ENCODE measurements at places on chromosomes 13 and 19.
A peak's percentile ranks its signal among the peaks of the same experiment; 100 is the strongest.

DNA sequence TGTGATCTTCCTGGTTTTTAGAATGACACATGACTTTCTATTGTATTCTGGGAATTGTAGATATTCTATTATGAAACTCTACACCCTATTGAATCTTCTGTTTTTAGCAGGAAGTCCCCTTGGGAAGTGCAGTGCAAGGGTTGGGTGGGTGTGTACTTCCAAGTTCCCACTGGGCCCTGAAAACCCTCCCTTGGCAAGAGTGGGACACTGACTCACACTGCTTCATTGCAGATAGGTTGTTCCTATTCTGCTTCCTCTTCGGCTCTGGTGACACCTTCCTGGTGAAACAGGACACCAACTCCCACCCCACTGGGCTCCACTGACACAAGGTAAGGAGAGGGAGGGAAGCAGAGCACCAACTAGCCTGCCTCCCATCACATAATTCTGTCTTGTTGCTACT is 121.8 kb downstream of the KCTD12 start:
- DNase-seq, result no peak

- DNase-seq, result no peak
These were observed 9.1 kb downstream of the LRFN3 start for GRCh38 chr19:35945121-35945790.

GRCh38 chr13:41465241-41465847 is 8.0 kb downstream of the RGCC start:
- DNase-seq, result peak; percentile 90

GRCh38 chr19:46451352-46451751 is 20.0 kb downstream of the PNMA8A start:
- no peak for DNase-seq

DNA sequence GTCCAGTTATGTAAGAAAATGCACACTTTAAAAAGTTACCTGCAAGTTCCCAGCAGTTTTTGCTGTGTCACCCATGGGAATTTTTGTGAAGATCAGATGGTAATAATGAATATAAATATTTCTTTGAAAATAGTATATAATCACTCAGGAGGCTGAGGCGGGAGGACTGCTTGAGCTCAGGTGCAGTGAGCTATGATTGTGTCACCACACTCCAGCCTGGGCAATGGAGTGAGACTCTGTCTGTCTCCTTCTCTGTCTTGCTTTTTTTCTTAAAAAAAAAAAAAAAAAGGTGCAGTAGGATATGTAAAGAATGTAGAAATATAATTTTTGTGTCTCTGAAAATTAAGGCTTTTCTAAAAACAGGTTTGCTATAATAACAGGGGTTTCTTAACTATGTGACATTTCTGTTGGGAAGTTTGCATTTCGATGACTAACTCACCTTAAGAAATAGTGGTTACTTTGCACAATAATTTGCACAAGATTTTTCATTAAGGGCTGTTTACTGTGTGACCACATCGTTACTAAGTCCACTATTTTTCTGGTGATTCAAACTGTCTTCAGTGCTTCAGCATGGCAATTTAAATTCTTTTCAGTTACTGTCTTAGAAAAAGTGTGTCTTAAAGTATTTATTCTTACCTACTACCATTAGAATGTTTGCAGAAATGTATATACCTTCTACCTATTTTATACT is 37.3 kb downstream of the DNAJC3 start:
- DNase-seq, result no peak

DNA sequence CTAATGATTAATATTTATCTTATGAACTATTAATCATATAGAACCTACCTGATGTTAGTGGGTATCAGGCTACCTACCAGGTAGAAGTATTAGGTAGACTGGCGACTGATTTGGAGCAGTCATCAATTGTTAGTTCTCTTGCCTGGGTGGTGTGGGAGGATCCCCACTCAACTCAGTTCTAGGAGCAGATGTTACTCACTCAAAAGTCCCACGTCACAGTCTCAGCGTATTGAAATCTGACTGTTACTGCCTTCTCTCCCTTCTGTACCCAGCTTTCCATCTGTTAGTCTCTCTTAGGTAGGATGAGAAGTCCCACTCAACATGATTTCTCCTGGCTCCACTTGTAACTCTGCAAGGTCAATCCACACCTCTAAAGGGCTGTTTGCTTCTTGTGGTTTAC is 102.7 kb downstream of the OLFM4 start:
- DNase-seq, result no peak

- DNase-seq, result no peak
These were observed 12.0 kb upstream of the SHFL start for GRCh38 chr19:10074153-10074552.

DNA sequence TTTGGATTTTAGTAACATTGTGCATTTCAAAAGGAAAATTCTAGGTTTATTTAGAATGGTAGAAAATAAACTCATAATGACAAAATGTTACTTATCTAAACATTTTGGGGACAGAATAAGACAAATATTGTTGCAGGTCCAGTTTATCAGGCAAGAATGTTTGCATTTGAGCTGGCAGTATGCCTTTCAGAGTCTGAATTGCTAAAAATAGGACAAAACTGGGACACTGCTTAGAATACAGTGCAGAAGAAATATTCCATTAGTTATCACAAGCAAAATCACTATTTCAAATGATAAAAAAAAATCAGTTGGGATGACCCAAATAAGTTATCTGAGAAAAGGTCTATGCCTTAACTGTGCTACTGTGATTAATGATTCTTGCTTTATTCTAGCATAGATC is 870.3 kb upstream of the MIR17HG start:
- DNase-seq, result no peak

DNA sequence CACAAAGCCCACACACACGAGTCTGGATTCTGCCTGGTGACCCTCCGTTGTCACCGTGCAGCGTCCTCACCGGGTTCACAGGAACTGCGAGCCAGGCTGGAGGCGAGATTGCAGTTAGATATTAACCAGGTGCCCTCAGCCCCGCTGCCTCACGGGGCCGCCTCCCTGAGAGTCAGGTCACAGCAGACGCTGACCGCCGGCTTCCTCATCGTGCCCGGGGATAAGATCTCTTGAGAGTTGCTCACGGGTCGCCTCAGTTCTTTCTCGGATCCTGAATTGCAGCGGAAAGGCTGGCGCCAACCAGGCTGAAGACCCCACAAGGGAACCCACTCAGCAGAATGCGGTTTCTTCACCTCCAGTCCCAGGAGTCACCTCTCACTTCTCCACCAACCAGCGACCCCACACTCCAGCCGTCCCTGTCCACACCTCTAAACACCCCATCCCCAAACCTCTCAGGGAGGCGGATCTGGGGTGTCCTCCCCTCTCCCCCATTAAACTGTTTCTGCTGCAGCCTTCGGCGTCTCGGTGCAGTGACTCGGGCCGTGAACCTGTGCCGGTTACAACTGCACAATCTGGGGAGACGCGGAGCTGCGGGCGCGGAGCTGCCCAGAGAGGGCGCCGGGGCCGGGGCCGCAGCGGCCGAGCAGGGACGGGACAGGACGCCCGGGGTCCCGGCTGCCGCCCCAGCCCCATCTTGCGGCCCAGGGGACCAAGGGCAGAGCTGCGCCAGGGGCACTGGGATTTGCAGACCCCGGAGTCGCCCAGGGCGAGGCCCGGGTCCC is 591 bp downstream of the ZNF823 start:
- peak; percentile 41 for DNase-seq

DNA sequence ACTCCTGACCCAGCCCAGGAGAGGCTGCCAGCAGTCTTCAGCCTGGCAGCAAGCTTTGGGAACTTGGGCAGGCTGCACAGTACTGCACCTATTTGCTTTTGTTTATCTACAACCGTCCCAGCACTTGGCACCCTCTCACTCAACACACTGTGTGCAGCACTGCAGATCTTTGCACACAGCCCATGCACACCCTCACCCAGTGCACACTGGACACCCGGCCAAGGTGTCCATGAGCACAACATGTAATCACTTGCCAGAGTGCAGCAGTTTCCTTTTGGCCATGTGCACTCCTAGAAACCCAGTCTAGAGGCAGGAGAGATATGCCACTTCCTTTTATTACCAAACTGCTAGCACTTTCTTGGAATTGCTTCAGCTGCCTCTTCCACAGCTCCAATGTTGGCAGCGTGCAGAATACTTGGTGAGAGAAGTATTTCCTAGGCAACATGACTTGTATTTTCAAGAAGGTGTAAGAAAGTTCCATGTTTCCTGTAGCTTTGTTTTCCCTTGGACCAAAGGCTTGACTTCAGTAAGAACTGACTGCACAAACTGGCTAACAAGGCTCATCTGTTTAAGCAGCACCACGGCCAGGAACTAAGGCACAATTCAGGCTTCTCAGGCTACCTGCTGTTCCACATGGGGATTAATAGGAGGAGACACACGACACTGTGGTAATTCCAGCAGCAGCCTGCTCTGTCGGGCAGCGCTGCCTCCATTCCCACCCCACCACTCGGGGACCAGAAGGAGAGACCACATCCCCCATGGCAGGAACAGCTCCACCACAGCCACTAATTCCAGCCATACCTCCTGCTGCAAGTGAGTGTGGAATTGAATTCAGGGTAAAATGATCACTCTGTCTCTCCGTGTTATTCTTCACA is 15.3 kb downstream of the ATP7B start:
- DNase-seq, result no peak

DNA sequence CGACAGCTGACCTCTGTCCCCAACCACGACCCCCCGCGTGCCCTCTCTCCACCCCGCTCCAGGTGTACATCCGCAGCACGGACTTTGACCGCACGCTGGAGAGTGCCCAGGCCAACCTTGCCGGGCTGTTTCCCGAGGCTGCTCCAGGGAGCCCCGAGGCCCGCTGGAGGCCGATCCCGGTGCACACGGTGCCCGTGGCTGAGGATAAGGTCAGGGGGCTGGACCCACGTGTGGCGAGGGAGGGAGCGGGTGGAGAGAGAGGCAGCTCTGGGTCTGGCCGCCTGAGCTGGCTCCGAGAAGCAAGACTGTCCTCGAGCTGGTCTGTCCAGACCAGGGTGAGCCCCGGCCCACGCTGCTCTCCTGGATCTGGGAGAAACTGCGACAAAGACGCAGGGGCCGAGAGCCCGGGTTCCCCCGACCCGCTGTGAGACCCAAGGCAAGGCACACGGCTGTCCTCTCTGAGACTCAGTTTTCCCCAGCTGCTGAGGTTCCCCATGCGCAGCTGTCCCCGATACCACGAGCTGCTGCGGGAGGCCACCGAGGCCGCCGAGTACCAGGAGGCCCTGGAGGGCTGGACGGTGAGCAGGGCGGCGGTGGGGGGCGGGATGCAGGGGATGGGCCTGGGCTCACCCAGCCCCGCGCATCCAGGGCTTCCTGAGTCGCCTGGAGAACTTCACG is 1.5 kb downstream of the ACP4 start:
- no peak for DNase-seq

GRCh38 chr13:91725646-91726045 is 327.2 kb downstream of the GPC5 start:
- DNase-seq, result no peak

GRCh38 chr19:7751157-7751783 is 3.9 kb upstream of the CD209 start:
- peak; percentile 13 for DNase-seq

DNA sequence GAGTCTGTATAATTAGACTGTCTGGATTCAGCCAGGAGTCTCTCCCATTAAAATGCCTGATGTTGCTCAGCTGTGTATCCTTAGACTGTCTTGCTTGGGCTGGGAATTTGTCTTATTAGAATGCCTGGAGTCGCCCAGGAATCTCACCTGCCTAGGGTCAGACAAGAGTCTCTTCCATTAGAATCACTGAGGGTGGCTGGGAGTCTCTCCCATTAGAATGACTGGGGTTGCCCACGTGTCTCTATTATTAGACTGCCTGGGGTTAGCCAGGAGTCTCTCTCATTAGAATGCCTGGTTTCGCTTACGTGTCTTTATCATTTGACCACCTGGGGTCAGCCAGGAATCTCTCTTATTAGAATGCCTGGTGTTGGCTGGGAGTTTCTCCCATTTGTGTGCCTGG is 1450.0 kb downstream of the UQCRFS1 start:
- DNase-seq, result no peak

GRCh38 chr19:32811151-32811550 is 58.4 kb downstream of the SLC7A9 start:
- no peak for DNase-seq

GRCh38 chr13:109918179-109918711 is 131.9 kb upstream of the IRS2 start:
- DNase-seq, result no peak

DNA sequence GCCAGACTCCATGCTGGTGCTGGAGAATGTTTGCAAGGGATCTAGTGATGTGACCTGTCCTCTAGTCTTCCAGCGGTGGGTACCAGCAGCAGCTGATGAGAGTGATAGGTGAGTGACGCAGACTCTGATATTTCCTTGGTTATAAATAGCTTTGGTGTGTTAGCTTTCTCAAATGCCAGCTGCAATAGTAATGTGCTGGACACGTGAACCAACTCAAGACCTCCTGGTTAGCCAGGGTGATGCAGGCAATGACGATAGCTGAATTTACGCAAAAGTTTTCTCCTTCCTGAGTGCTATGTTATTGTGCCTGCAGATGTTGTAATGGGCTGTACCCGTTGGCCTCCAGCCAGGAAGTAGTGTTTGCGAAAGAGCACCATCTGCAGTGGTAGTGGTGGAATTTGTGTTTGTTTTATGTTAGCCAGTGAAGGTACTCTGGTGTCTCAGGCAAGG is 129.5 kb downstream of the CYSLTR2 start:
- no peak for DNase-seq

- peak; percentile 24 for DNase-seq
These were observed at the start of gene CCDC70 for GRCh38 chr13:51861723-51862300. Gene CCDC70, plus strand, starts transcription at chr13:51861969. Its CDS starts 3,443 bp downstream, at chr13:51865412.

DNA sequence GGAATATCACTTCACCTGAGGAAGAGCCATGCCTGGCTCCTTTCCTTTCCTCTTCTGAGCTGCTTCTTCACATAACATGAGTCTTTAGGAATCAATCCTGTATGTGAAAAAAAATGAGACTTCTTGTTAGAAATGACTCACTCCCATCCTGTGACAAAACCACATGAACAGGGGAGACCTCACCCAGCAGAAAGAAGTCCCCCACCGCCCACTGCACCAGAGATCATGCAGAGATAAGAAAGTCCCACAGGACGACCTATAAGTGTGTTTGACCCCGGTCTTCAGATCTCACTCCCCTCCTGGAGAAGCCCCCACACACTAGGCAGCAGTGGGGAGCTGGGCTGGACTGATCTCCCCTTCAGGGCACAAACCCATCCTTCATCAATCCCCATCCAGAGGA is 7.8 kb downstream of the ZNF600 start:
- peak; percentile 43 for DNase-seq

- no peak for DNase-seq
These were observed 47.7 kb upstream of the ATP12A start for GRCh38 chr13:24632382-24633121.

DNA sequence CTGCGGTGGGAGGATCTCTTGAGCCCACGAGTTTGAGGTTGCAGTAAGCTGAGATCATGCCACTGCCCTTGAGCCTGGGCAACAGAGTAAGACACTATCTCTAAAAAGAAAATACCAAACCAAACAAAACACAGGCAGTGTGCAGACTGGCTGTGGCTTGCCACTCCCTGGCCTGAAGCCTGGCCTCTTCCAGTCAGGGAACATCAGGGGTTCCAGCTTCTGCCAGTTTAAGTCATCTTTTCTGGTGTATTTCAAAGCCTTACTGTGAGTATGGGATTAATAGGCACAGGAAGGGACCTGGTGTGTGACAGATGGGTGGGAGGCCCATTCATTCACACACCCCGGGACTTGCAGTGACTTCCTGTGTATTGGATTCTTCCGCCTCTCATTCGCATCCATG is 27.0 kb upstream of the F2RL3 start:
- no peak for DNase-seq

- peak; percentile 90 for DNase-seq
These were observed 926 bp upstream of the HNRNPUL1 start for GRCh38 chr19:41263042-41263849.
